Activated T-cell treated with anti-CD3 and anti-CD28 coated beads for 4 hours (primary cell): ENCODE measurements at places on chromosomes 7 and 10.

DNA sequence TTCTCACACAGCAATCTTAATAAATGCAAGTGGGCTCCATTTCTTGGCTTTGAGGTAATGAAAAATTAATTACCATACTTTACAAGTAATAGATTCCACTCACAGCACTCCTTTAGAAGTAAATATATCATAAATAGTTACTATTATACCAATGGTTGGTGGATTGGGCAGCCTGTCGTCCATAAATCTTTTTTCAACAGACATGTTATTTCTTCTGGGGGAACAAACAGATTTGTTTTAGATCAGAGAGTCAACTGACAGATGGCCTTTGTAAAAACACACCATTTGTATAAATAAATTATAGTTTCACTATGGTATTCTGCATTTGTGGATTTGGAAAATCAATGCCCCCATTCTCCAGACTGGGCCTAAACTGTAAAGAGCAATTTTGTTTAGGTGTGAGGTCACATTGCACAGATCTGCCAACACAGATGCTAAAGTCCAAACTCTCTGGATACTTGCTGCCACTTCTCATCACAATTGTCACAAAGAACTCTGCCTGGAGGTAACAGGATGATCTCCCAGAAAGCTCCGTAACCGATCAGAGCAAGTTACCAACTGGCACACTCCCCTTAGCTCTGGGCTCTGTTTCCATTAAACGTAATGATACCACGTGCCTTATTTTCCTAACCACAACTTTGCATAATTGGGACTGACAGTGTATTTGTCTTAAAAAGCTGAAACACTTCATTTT, 4.5 kb upstream of the MACROH2A2 start:
- DNase-seq, result no peak

DNA sequence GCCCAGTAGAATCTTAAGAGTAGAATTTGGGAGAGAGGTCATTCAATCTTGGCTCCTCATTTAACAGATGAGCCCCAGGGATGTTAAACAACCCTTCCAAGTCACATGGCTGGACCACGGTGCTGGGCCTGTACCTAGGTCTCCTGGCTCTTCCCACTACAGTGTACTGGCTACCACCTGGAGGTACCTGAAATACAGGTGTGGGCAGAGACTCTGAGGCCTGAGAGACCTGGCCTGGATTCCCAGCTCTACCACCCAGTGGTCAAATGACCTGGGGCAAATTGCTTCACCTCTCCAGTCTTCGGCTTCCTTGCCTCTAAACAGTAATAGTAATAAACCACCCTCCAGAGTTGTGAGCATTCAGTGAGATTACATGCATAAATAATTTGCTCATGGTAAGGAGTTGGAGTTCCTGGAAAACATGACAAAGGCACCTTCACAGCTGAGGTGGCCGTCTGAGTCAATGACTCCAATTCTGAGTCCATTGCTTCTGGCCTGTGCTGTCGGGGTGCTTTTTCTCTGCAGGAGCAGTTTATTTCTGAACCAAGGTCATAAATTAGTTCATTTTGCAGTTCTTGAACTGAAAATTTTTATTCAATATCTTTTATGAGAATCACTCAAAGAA, 2.7 kb downstream of the GOT1 start:
- DNase-seq, result no peak

- no peak for DNase-seq
Observed at GRCh38 chr10:128149267-128150014, 23.2 kb upstream of the MKI67 start.

DNA sequence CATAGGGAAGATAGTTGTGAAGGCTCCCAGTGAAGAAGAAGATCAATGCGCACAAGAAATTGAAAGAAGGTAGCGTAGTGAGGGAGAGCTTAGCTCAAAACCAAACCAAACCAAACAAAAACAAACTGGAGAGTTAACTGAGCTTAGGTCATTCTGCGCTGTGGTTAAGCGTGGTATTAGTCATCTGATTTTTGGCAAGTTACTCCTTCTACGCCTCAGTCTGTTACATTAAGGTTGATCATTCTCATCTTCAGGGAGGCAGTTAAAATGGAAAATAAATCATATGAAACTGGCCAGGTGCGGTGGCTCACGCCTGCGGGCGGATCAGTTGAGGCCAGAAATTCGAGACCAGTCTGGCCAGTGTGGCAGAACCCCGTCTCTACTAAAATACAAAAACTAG, 259.7 kb downstream of the EXOC4 start:
- no peak for DNase-seq

- no peak for DNase-seq
Observed at GRCh38 chr7:30116771-30117170, 18.0 kb upstream of the MTURN start.

- no peak for DNase-seq
Observed at GRCh38 chr10:103394180-103394579, 2.1 kb downstream of the ATP5MK start.

DNA sequence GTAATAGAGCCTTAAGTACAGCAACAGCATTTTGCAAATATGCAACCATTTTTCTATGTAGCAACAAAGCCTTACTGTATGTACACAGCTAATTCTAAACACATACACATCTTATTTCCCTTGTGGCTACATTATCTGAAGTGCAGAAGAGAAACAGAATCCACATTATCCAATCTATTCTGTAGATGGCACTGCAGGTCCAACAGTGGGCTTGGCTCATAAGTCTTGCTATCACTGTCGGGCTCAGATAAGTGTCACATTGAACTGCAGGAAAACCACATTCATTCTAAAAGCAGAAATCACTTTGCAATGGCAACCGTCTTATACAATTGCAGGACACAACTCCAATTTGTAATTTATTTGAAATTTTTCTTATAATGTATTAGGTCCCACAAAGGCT, 109.8 kb upstream of the NOBOX start:
- DNase-seq, result no peak

GRCh38 chr10:86162696-86163400, 203.7 kb downstream of the GRID1 start:
- DNase-seq, result no peak

DNA sequence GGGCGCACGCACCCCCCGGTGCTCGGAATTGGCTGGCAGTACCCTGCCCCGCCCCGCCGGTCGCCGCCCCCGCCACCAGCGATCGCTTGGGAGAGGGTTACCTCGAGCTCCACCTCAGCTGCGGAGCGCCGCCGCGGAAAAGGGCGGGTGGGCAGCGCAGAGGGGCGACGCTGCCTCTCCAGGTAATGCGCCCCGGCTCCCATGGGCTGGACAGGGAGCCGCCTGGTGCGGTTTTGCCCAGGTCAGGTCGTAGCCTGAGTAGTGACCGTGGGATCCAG, 1.3 kb downstream of the PFKFB3 start:
- peak; percentile 68 for DNase-seq

DNA sequence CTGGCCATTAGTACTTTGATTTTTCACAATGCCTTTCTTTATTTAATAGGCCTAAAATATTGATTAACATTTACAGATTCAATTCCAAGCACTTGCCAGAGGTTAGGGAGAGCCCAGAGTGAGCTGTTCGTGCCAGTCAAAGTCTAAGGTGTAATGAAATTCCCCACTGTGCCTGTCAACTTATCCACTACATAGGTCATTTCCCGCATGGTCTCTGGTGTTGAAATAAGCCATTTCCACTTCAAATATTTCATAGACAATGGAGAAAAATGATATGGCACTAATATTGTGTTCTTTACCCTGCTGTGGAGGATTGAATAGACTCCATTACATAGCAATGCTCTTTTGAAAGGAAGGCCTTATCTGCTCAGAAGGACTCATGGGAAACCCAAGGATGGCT, 978.1 kb upstream of the CELF2 start:
- DNase-seq, result no peak

GRCh38 chr10:48509974-48510692, 94.7 kb downstream of the ARHGAP22 start:
- DNase-seq, result no peak

- no peak for DNase-seq
Observed at GRCh38 chr10:24254180-24254579, 45.2 kb downstream of the KIAA1217 start.

GRCh38 chr7:88069093-88069492, 135.0 kb downstream of the ADAM22 start:
- DNase-seq, result no peak

- no peak for DNase-seq
Observed at GRCh38 chr10:76874896-76875295, 762.7 kb downstream of the KCNMA1 start.

DNA sequence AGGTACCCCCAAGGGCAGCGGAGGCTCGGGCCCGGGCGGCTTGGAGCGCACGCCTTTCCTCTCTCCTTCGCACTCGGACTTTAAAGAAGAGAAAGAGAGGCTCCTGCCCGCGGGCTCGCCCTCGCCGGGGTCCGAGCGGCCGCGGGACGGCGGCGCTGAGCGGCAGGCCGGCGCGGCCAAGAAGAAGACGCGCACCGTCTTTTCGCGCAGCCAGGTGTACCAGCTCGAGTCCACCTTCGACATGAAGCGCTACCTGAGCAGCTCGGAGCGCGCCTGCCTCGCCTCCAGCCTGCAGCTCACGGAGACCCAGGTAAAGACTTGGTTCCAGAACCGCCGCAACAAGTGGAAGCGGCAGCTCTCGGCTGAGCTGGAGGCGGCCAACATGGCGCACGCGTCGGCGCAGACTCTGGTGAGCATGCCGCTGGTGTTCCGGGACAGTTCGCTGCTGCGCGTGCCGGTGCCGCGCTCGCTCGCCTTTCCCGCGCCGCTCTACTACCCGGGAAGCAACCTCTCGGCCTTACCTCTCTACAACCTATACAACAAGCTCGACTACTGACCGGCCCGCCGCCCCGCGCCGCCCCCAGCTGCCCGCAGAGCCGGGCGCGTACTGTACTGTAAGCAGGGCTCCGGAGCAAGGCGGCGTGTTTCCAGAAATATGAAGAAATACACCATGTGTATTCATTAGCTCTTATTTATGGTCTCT, 1.8 kb downstream of the HMX2 start:
- no peak for DNase-seq

DNA sequence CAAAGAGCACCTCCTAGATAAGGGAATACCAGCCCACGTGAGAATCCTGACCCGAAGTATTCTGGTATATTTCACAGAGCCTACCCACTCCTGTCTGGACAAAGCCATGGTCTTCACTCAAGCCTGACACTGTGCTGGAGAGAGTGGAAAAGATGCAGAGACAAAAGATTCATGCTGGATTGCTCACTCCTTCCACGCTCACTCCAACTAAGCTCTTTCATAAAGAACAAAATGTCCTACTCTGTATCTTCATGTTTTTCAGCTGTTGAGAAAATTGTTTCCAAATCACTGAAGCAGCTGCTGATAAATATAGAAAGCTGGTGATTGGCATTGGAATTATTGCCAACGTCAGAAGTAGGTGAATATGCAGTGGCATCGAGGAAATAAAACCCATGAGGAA, 106.0 kb downstream of the ABLIM1 start:
- no peak for DNase-seq

DNA sequence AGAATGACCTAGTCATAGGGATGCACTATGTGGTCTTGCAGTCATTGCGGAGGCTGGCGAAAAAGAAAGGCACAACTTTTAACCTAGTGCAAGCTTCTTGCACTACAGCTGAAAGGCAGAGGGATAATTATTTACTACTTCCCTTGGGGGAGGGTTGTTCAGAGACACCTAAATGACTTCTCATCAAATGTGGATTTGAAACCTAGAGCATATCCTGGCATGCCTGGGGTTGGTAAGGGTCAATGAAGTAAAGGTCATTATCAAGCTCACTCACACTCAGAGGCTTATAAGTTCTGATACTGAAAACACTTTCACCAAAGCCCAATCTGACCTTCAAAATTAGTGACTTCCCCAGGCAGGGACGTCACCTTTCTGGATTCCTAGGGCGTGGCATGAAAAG, 108.9 kb upstream of the AMPH start:
- DNase-seq, result no peak

GRCh38 chr10:17586821-17587234, 30.3 kb downstream of the HACD1 start:
- DNase-seq, result no peak

GRCh38 chr7:120273476-120273975, 551 bp downstream of the KCND2 start:
- no peak for DNase-seq

- DNase-seq, result no peak
Observed at GRCh38 chr7:19552576-19552975, 156.3 kb downstream of the POLR1F start.

GRCh38 chr10:116655568-116655967, 34.8 kb downstream of the PNLIPRP2 start:
- no peak for DNase-seq

- DNase-seq, result no peak
Observed at GRCh38 chr10:98399784-98400183, 15.2 kb downstream of the PYROXD2 start.

GRCh38 chr7:111147708-111148533, 57.0 kb downstream of the LRRN3 start:
- DNase-seq, result no peak
